ENCODE measurements at places on chromosomes 2 and 18. TPM values are rescaled to one million over a fixed set of nuclear protein-coding genes. Genes with fewer than 3 reads are reported as not detected.

CCL20 gene
- total RNA-seq = 6.9 TPM

ZNF532 gene
- total RNA-seq = 19.5 TPM

ANKRD30BL gene
- total RNA-seq = not detected

SMAD2 gene
- total RNA-seq = 57.4 TPM

CXCR1 gene
- not detected for total RNA-seq

RAPGEF4 gene
- 0.19 TPM for total RNA-seq

CCDC68 gene
- 4.8 TPM for total RNA-seq

ARHGAP25 gene
- total RNA-seq = 0.22 TPM

IL1RN gene
- 0.29 TPM for total RNA-seq

GPR155 gene
- 0.11 TPM for total RNA-seq

IL37 gene
- not detected for total RNA-seq

MEP1B gene
- 0.04 TPM for total RNA-seq

HJURP gene
- 50.4 TPM for total RNA-seq

RAD51AP2 gene
- not detected for total RNA-seq

PROM2 gene
- not detected for total RNA-seq

TFCP2L1 gene
- 29.7 TPM for total RNA-seq

RNPEPL1 gene
- 62.0 TPM for total RNA-seq

SLC25A12 gene
- 13.4 TPM for total RNA-seq

GALNT3 gene
- total RNA-seq = not detected

RGPD8 gene
- 3.1 TPM for total RNA-seq

ANKRD53 gene
- 0.09 TPM for total RNA-seq

SRD5A2 gene
- 0.02 TPM for total RNA-seq

CD207 gene
- total RNA-seq = not detected

TYMS gene
- 167 TPM for total RNA-seq

ERMN gene
- not detected for total RNA-seq

LRP2 gene
- 0.01 TPM for total RNA-seq

NR4A2 gene
- 2.0 TPM for total RNA-seq

SMYD5 gene
- total RNA-seq = 56.8 TPM

TMEFF2 gene
- total RNA-seq = 0.34 TPM

EMILIN2 gene
- total RNA-seq = 14.7 TPM

C1GALT1C1L gene
- 2.6 TPM for total RNA-seq

CHRND gene
- not detected for total RNA-seq

GNAL gene
- 5.8 TPM for total RNA-seq

KCNIP3 gene
- total RNA-seq = 2.3 TPM

FBLN7 gene
- total RNA-seq = 0.53 TPM

CRACDL gene
- total RNA-seq = 3.6 TPM

SLC23A3 gene
- 0.29 TPM for total RNA-seq

TRABD2A gene
- total RNA-seq = 14.0 TPM

MERTK gene
- total RNA-seq = 3.0 TPM

SH2D6 gene
- total RNA-seq = 0.96 TPM

STAT4 gene
- total RNA-seq = 4.5 TPM

FIGN gene
- total RNA-seq = 2.1 TPM

IL36G gene
- total RNA-seq = not detected

SESTD1 gene
- total RNA-seq = 28.1 TPM

LOXHD1 gene
- total RNA-seq = not detected

CRYBA2 gene
- total RNA-seq = 0.25 TPM

PLCD4 gene
- 0.80 TPM for total RNA-seq

FEV gene
- not detected for total RNA-seq

IL1R2 gene
- 1.1 TPM for total RNA-seq

DSG2 gene
- total RNA-seq = 59.6 TPM

NGEF gene
- total RNA-seq = 13.0 TPM

SPATA3 gene
- not detected for total RNA-seq

CFAP65 gene
- total RNA-seq = 0.17 TPM

G6PC2 gene
- not detected for total RNA-seq

SCG2 gene
- total RNA-seq = 0.94 TPM

MTLN gene
- total RNA-seq = 119 TPM

B3GNT7 gene
- 2.2 TPM for total RNA-seq

TUBB8B gene
- not detected for total RNA-seq

TFPI gene
- total RNA-seq = 35.2 TPM

CERKL gene
- total RNA-seq = 0.31 TPM
